ENCODE measurements at places on chromosomes 11 and 22. TPM values are rescaled to one million over a fixed set of nuclear protein-coding genes. Genes with fewer than 3 reads are reported as not detected.

The SLC17A6 gene
- not detected for polyA plus RNA-seq

The SNRPD3 gene
- 185 TPM for polyA plus RNA-seq

The CCDC15 gene
- 5.1 TPM for polyA plus RNA-seq

DNA sequence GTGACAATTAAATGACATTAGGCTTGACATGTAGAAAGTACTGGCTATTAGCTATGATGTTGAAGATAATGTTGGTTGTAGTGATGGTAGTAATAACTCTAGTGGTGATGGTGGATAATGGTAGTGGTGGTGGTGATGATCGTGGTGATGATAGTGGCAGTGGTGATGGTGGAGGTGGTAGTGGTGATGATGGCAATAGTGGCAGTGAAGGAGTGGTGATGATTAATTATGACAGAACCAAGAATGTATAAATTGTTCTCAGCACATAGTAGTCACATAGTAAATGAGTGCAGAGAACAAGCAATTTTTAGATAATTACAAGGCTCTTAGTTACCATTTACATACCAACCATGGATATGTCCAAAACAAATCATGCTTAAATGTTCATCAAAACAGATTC, 5.3 kb upstream of the CD44 start:
- no peak for DNase-seq

DNA sequence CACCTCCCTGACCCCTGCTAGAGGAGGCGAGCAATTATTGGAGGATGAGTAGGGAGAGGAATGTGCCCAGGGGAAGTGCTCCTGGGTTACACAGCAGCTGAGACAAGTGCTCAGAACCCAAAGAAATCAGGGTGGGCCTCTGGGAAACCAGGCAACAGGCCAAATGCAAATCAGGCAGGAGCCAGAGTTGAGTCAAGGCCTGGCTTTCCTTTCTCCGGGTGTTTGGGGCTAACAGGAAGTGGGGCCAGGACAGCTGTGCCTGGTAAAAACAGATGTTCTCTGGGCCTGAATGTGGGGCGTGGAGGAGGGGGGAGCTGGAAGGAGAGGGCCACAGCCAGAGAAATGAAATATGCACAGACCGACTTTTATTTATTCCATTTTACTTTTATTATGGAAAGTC, 22.0 kb downstream of the MFNG start:
- DNase-seq, result no peak

DNA sequence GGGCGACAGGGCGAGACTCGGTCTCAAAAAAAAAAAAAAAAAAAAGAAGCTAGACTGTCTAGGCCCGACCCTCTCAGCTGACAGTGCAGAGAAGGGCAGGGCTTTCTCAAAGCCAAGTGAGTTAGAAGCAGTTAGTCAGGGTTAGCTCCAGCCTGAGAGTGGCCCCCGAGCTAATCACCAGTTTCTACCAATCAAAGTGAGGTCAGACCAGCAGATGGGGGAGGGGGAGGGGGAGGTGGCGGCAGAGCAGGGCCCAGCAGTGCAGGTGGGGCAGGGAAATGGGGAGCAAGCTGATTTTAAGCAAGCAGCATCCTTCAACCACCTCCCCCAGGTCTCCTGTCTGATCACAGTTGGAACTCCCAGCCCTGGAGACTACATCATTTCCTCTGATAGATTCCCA, 55.3 kb upstream of the PRR5 start:
- DNase-seq, result no peak

GRCh38 chr11:35321111-35321510, 98.2 kb downstream of the SLC1A2 start:
- no peak for DNase-seq

- no peak for DNase-seq
These were observed 1019.4 kb downstream of the BRD1 start for GRCh38 chr22:48808038-48808960.

DNA sequence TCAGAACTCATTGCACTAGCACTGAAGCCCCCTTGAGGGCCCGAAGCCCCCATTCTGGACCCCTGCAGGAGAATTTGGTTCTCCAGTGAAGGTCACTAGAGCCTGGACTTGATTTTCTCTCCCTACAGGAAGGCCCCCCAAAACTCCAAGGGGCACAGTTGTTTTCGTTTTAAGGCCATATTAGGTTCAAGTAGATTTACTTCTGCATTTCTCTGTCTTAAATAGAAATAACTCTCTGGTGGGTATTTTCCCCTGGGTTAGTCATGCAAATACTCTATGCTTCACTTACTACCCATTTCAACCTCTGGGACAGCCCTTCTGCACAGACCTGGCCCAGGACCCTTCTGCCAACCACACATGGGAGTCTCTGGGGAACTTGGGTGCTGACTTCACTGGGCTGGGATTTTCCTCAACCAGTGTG, 41.6 kb downstream of the WEE1 start:
- no peak for DNase-seq

GRCh38 chr22:33492210-33492651, 428.0 kb downstream of the LARGE1 start:
- no peak for DNase-seq

- DNase-seq, result no peak
These were observed 104.8 kb downstream of the MPPED2 start for GRCh38 chr11:30481330-30481729.

DNA sequence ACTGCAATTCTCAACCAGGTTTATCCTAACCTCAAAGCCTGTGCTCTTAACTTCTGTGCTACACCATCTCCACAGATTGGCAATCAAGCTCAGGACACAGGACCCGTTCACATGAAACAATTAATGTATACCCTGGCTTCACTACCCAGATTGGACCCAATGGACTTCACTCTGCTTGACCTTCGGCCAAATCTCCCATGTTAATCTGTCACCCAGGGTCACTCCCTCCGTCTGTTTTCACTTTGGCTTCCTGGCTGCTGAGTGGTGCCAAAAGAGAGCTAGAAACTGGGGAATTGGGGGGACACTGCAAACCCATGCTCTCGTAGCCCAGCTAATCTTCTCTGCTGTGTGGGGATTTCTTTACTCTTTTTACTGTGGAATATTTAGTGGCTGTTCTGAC, 216.1 kb upstream of the ZC3H12C start:
- DNase-seq, result no peak

DNA sequence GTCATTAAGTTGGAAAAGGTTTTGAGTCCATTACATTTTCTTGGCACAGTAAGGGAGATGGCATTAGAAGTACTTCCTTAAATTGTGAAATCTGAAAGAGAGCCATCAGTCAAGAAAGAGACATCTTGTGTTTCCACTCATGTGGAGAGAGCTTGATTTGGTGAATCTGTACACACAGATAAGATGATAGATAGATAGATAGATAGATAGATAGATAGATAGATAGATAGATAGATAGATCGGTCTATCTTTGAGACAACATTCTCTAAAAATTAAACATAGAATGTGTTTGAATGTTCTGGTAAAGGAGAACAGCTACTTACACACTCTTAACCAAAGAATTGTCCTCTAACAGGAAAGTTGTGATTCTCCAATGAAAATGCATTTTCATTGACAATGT, 76.2 kb downstream of the TTC17 start:
- no peak for DNase-seq

DNA sequence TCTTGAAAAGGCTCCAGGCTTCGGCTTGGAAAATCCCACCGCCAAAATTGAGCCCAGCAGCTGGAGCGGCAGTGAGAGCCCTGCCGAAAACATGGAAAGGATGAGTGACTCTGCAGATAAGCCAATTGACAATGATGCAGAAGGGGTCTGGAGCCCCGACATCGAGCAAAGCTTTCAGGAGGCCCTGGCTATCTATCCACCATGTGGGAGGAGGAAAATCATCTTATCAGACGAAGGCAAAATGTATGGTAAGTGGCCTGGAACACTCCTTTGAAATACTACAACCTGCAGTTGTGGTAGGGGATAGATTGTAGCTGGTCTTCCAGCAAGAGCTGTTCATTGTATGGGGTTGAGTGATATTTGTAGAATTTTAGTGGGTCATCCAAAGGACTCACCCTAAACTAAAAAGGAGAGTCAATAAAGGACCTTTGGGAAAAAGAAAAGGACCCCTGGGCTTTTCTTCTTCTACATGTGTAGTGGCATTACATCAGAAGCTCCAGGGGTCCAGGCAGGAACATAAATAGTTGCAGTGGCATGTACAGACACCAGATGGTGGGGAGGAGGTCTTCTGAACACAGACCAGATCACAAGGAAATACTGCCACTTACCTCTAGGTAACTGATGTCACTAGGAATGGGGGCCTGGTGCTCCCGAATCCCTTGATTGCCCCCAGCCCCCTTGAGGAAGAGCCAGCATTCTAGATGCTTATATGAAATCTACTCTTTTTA, 90.1 kb downstream of the TEAD1 start:
- no peak for DNase-seq

GRCh38 chr11:99987821-99988470, 699.1 kb upstream of the ARHGAP42 start:
- DNase-seq, result peak; percentile 0

Measured in left lung (tissue), 14 donors.